SHP77 treated with DMSO at 0.1 percent for 48 hours (cell line): ENCODE measurements at places on chromosomes 4 and X.
A peak's percentile ranks its signal among the peaks of the same experiment; 100 is the strongest.

DNA sequence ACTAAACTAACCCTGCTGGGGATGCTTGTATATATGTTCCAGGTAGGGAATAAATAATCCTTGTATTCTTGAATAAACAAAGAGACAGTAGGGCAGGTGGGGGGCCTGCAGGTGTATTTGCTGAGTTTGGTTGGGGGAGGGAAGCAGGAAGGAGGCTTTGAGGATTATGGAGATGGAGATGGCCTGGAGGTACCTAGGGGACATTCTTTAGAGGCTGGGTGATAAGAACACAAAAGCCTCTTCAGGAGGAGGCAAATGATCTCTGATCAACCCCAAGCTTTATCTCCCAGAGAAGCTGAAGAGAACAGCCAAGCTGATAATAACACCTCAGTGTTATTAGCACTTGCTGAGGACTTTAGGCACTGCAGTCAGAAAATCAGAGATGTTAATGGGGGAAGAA, 187.7 kb downstream of the MGST2 start:
- DNase-seq = no peak

DNA sequence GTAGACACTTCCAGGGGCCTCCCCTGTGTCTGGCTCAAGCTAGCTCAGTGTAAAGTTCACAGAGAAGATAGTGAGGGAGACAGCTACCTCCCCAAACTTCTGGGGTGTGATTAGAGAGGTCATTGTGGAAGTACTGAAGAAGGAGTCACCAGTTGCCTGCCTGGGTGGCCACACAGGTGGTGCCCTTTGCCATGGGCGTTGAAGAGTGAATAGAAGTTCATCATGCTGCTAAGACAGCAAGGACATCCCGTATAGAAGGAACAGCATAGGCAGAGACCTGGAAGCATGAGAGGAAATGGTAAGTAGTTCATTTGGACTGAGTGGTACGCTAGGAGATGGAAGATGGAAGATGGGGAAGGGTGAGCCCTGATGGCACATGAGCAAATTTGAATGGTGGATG, 110.1 kb downstream of the PJA1 start:
- DNase-seq = no peak

GRCh38 chr4:139798456-139798855, 132.8 kb downstream of the MGST2 start:
- DNase-seq = no peak

- no peak for DNase-seq
Measured at GRCh38 chr4:42570221-42570620, 86.7 kb downstream of the ATP8A1 start.

- DNase-seq = no peak
Measured at GRCh38 chr4:1242506-1243450, 6.2 kb downstream of the CTBP1 start.

DNA sequence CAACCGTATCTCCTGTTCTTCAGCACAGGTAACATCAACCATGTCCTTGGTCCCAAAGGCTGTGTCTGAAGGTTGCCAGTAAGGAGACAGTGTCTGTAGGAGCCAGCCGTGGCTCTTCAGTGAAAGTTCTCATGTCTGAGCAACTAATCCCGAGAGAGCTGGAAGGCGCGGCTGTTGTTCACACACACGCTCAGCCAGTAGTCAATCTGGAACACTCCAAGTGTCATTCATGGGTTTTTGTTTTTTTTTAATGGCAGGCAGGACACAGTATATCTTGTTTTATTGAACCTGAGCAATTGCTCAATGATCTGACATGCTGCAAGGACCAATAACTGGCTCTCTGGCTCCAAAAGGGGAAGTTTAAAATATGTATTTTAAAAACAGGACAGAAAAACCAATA, 48.4 kb upstream of the MAP3K15 start:
- DNase-seq = no peak

- DNase-seq = no peak
Measured at GRCh38 chr4:88014386-88014905, 7.0 kb downstream of the PKD2 start.

GRCh38 chr4:26858035-26858918, 2.4 kb upstream of the STIM2 start:
- no peak for DNase-seq

GRCh38 chr4:170666909-170667308, 577.2 kb upstream of the AADAT start:
- no peak for DNase-seq

DNA sequence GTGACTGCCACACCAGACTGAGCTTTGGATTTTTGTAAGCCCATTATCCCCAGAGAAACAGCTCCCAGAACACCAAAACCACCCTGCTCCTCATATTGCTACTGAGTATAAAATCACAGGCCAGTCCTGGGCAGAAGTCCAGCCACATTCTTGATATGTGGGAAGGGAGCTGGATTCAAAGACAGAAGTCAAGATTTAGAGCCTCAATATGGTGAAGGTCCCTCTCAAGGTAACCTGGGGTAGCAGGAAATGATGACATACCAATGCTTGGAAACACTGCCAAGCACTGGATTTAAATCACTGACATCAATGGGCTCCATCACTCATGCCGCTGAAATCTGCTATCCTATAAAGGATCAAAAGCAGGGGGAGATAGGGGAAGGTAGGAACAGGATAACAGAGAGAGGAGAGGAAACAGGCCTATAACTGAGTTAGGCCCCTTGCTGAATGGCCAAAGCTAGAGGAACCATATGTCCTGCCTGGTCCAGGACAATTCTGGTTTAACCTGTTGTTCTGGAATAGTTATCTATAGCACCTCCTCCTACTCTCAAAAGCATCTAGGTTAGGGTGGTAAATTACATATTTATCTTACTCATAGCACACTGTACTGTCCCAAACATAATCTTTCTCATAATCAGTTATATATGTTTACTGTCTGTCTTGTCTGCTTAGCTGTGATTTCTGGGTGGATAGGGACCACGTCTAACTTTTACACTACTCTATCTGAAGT, 83.7 kb upstream of the NHS start:
- DNase-seq = no peak

GRCh38 chr4:140861359-140862176, 105.4 kb upstream of the TBC1D9 start:
- DNase-seq = peak; percentile 54

DNA sequence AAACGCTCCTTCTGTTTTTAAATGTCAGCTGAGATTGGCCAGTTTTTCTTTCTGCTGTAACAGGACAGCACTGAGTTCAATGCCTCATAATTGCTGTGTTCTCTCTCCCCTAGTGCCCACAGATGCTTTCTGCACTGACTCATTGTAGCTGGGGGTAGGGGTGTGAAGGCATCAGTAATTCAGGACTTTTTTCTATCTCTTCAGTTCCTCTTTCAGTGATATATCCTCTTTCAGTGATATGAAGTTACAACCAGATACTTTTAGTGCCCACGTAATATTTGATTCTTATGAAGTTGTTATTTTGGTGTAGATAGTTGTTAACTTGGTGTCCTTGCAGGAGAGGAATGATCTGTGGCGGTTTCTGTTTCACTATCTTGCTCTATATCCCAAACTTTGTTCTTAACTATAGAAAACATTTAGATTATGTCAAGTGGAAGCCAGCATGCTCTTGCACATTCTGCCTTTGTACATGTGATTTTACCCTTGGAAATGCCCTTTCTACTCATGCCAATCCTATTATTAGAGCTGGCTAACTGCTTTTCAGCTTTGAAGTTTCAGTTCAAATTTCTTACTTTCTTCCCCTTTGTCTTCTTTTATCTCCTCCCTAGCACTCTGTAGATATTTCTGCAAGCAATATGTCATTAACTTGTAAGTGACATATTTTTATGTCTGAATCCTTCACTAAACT, 1258.4 kb downstream of the FAM133A start:
- DNase-seq = no peak

GRCh38 chr4:162499478-162499877, 335.7 kb upstream of the FSTL5 start:
- no peak for DNase-seq

DNA sequence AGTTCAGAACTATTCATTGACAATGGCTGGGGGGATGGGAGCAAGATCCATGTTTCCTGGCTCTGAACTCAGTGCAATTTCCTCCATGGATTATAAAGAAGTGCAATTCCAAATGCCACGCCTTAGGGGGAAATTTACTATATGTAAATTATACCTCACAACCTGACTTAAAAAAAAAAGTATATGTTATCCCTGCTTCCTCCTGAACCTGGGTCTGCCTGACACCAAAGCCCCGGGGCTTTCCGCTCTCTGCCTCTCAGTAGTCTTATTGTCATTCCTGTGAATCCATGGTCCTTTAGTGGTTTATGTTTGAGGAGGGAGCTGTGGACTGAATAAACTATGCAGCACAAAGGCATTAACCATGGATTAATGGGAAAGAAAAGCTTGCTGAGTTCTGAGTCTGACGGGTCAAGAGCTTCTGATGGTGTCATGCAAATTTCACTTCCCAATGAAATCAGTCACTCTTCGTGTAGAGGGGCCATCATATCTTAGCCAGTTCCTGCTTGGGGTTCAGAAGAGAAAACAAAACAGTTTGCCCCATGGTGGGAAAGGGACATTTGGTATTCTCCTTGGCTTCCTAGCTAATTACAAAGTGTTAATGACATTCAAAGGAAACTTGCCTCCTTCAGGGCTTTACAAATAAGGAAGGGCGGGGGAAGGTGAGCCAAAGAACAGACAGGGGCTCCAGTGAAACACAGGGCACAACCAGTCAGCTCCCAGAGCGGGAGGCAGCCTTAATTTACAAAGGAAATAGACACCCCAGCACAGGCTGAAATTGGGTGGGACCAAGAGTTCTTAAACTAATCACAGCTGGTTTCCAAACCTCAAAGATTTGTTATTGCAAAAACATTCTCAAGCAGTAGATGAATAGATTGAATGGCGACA, 14.3 kb downstream of the FAM9C start:
- no peak for DNase-seq

DNA sequence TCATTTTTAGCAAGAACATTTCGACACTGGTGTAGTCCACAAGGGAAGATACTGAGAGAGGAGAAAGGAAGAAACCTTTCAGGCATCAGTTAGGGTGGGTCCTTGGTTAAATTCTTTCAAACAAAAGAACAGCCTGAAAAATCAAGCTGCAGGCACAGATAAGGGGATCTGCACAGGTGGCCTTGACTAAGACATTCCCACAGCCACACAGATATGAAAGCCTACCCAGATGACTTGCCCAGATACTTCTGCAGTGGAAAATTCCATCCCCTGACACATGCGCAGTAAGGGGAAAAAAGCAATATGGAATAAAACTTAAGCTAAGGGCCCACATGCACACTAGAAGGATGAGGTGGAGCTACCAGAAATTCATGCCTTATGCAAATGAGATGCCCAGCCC, 8.9 kb upstream of the TMEM165 start:
- no peak for DNase-seq

DNA sequence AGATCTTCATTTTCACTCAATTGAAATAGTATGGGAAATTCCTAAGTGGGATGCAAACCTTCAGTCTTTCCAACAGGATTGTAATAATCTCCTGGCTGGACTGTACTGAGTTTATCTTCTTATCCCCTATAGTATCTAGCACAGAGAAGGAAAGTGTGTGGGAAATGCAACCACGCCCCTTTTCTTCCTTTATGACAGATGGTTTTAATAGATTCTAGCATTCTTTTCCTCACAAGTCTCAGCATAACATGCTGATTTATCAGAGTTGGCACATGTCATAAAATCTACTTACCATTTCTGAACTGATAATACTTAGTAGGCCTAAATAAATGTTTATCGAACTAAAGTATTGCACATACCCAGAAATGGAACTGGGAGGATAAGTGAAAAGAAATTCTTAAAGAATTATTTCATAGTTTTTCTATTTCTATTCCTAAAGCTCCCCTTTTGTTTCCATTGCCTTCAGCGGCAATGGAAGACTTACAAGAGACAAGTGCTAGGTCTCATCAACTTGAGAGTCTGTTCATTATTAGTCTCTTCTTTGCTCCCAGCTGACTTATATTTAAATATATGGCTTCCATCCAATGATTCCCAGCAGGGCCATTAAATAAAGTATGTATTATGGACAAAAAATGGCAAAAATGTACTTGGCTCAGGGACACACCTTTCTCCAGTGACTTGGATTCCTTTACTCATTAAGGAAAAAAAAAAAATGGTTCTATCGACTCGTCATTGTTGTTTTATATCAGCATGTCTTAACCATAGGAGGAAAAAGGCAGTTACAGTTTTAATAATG, 484.5 kb downstream of the IL1RAPL1 start:
- DNase-seq = no peak

DNA sequence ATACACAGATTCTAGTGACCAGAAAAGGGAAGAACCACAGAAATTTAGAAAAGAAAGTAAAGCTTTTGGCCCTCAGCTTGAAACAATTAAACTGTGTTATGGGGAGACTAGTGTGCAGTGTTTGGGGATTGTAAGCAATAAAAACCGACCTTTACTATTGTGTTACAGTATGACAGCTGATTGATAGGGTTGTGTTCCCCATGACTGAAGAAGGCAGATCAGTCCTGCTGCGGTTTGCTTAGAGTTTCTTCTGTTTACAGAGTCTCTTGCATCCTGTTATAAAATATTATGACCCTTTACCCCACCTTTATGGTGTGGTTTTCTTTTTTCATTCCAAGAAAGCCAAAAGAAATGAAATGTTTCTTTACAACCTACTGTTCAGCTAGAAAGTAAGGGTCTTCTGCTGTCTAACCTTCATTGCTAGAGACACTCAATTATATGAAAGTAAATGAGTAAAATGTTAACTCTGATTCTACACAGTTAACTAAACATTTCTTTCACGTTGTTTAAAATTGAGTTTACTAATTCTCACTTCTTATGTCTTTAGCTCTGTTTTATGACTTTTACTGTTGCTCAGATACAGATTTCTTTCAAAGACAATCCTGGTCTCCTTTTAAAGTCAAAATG, 18.1 kb downstream of the CHIC1 start:
- no peak for DNase-seq

DNA sequence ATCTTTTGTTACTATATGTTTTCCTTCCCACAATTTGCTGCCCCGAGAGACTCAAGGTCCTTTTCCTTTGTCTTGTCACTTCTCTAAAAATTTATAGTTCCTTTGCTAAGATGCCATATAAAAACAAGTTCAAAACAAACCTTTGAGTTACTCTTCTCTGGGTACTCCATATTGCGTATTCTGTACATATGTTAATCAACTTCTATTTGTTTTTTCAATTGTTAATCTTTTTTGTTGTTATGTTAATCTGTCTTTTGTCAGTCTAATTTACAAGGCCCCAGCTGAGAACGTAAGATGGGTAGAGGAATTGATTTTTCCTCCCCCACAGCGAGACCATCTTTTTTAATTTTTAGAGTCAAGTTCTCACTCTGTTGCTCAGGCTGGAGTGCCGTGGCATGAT, 7.2 kb upstream of the PPEF2 start:
- no peak for DNase-seq

GRCh38 chr4:116073051-116073450, 959.6 kb upstream of the NDST4 start:
- DNase-seq = no peak

DNA sequence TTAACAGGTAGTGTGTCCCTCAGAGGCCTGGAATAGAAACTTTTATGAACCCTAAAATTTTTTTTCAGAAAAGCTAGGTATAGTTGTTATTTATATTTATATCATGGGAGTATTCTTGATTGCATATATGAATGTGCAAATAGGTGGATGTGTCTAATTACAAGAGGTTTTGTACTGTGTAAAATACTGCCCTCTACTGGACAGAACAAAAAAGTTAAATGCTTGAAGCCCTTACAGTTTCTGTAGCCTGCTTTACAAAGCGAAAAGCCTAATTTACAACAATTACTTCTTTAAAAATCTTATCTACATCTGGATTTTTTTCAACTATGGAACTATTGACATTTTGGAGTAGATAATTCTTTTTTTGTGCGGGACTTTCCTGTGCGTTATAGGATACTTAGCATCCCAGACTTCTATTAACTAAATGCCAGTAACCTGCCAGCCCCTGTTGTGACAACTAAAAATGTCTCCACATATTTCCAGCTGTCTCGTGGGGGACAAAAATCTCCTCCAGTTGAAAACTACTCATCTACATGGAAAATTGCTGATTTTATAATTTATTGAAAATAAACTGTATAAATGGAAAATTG, 35.1 kb downstream of the ENPEP start:
- peak; percentile 3 for DNase-seq
